ENCODE measurements at places on chromosomes 16 and 17. TPM values are rescaled to one million over a fixed set of nuclear protein-coding genes. Genes with fewer than 3 reads are reported as not detected.

The FZD2 gene
- total RNA-seq, result 21.4 TPM

The MARCHF10 gene
- 1.8 TPM for total RNA-seq

The PPY gene
- total RNA-seq, result not detected

The USP43 gene
- not detected for total RNA-seq

GRCh38 chr16:51579652-51580360 lies 428.7 kb upstream of the SALL1 start:
- DNase-seq, result no peak

- DNase-seq, result no peak
Observed at GRCh38 chr17:2695243-2695960, 16.2 kb downstream of the CLUH start.

GRCh38 chr17:77366206-77366557 lies 225.4 kb downstream of the SEC14L1 start:
- DNase-seq, result peak; percentile 46
